ENCODE measurements at places on chromosomes 1 and 21.

- DNase-seq = peak; percentile 24
These were observed 19.3 kb downstream of the DPT start for GRCh38 chr1:168709405-168710363.

DNA sequence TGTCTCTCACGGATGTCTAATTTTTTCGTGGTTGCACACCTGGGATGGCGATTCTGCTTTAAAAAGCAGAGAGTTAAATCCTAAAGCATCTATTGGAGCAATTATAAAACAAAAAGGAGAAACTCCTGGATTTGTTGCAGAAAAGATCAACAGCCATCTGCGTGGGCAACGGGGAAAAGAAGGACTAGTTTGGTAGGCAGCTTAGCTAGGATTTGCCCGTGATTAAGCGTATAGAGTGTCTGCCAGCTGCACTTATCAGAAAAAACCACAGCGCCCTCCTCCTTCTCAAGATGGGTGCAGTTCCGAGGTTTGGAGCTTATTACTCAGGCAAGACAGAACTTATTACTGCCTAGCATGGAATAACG, 526 bp upstream of the SLC25A24 start:
- DNase-seq = no peak

GRCh38 chr1:219940707-219941106, 12.3 kb upstream of the SLC30A10 start:
- no peak for DNase-seq

GRCh38 chr1:40414331-40414730, 35.9 kb upstream of the ZFP69B start:
- DNase-seq = no peak

- no peak for DNase-seq
These were observed 23.0 kb upstream of the SMG7 start for GRCh38 chr1:183449223-183449770.

DNA sequence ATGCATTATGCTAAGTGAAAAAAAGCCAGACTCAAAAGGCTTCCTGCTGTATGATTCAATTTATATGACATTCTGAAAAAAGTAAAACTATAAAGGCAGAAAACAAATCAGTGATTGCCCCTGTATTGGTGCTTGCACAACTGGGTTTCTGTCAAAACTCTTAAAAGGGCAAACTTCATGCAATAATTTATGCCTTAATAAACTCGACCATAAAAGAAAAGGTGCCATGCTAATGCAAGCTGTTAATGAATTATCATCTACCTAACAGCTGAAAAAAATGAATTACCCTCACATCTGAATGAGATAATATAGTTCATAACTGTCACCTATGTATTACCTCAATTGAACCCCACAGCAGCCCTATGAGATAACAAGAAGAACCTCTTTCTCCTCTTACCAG, 120.8 kb upstream of the ATP1A1 start:
- no peak for DNase-seq

GRCh38 chr21:45539046-45539795, 3.0 kb downstream of the SLC19A1 start:
- no peak for DNase-seq

DNA sequence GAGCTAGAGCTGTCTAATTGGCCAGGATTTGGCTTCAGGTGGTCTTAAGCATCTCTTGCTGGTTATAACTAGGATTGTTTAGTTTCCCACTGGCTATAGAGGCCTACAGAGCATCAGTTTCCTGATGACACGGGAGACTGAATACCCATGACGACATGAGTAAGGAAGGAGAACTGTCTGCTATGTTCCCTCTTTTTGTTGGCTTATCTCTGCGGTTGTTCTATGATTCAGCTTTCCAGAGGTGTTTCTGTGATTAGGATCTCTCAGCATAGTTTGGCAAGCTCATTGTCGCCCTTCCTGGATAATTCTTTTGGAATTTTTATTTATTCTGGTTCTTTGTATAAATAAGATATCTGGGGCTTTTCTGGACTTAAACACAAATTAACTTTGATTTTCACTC, 163.4 kb downstream of the OLFM3 start:
- no peak for DNase-seq

DNA sequence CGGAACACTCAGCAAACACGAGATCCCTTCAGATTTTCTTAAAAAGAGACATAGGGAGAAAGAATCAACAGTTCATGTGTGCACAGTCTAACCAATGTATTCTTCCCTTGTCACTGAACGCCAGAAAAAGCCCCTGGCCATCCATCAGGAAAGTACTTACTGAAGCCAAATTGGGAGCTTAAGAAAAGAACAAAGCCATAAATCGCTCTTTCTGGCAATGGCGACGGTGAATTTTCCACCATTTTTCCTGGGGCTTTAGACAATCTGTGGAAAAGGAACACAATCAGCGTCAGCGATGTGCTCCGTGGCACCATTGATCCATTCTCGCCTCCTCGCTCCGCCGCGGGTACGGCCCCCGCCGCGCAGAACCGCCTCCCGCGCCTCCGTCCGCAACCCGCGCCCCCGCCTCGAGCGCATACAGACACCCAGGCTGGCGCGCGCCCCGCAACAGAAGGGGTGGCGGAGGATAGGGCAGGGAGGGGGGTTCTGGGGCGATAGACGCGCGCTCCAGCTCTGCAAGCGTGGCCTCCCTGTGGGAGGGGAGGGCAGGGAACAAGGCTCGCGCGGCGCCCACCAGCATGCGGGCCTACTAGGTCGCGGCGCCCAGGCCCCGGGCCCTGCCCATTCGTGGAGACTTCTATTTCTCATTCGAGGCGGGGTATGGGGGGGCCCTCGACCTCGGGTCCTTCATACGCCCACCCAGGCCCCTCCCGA, 440 bp downstream of the PIGP start:
- DNase-seq = no peak

GRCh38 chr21:41876928-41877652, 2.1 kb downstream of the PRDM15 start:
- DNase-seq = no peak

DNA sequence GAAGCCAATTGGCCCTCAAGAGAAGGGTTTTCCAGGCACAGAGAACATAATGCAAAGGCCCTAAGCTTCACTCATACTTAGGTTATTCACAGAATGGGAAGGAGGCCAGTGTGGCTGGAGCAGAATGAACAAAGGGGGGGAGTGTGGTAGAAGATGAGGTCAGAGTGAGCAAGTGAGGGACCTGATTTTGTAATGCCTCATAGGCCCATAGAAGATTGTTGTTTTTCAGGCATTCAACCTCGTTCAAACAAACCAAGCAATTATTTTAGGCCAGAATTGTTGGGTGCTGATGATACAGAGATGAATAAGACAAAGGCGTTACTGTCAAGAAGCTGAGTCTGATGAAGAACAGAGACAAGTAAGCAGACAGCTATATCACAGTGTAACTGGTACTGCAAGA, 54.5 kb upstream of the RAP1A start:
- peak; percentile 69 for DNase-seq

DNA sequence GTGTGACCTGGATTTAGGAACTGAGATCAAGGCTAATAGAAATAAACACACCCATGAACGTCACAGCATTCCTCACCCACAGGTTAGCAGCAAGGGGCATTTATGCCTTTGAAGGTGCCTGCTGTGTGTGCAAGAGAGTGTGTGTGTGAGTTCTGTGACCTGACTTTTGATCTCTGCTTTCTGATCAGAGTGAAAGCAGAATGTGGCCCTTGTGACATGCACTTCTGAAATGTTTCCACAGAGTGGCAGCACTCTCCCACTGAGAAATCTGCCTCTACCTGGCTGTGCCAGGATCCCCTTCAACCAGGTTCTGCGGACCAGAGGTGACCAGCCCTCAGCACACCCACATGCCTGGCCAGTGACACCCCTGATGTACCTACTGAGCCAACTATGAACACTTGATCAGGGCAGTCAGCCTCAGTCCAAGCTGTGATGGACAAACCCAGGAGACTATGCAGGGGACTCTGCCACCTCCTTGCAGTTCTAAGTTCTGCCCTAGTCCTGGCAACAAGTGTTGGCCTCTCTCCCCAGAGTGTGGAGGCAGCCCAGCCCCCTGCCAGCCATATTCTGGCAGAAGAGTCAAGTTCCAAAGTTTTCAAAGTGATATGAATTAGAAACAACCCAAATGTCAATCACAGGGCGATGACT, 41.0 kb downstream of the RXRG start:
- DNase-seq = no peak

DNA sequence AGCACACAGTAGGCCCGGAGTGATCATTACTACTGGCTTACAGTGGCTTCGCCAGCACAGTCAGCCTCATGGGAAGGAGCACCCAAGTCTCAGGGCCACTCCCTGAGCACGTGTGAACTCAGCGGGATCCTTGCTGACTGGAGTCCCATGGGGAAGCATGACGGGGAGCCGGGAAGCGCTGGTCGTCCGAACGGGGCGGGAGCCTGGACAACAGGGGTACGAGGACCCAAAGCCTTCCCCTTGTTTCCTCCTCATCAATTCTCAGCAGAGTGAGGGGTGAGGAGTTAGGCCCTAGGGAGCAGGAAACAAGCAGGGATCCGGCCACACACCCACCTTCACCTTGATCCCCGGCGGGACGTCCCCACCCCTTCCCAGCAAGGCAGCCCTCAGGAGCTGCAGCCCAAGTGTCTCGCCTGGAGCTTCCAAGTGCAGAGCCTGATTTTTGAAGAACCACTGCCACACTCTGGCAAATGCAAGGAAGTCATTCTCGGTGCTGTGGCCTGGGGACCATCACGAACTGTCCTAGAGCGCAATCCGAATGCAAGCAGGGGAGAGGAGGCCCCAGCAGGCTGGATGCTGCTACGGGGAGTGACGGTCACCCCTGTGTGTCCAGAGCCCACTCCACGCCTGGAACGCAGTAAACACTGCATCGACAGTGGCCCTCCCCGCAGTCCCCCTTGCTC, 35.5 kb downstream of the TOMM20 start:
- DNase-seq = no peak

DNA sequence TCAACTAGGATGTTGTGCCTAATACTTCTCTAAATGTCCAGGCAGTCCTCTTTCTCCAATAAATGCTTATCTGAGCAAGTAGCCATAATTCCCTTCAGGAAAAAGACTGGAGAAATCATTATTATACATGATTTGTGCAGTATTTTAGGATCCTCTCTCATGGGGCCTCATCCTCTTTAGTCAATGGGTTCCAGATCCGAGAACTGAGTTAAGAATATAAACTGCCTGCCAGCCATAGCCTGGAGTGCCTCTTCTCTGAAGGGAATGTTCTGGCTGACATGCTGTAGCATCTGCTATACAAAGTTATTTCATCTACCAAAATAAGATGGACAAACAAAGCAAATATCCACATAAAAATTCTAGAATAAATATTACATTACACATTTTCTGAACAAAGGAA, 334.0 kb upstream of the PRMT6 start:
- DNase-seq = no peak

- no peak for DNase-seq
These were observed 91.7 kb upstream of the NFIA start for GRCh38 chr1:60990714-60991090.

- DNase-seq = no peak
These were observed 10.5 kb downstream of the FAAH start for GRCh38 chr1:46404482-46405196.

DNA sequence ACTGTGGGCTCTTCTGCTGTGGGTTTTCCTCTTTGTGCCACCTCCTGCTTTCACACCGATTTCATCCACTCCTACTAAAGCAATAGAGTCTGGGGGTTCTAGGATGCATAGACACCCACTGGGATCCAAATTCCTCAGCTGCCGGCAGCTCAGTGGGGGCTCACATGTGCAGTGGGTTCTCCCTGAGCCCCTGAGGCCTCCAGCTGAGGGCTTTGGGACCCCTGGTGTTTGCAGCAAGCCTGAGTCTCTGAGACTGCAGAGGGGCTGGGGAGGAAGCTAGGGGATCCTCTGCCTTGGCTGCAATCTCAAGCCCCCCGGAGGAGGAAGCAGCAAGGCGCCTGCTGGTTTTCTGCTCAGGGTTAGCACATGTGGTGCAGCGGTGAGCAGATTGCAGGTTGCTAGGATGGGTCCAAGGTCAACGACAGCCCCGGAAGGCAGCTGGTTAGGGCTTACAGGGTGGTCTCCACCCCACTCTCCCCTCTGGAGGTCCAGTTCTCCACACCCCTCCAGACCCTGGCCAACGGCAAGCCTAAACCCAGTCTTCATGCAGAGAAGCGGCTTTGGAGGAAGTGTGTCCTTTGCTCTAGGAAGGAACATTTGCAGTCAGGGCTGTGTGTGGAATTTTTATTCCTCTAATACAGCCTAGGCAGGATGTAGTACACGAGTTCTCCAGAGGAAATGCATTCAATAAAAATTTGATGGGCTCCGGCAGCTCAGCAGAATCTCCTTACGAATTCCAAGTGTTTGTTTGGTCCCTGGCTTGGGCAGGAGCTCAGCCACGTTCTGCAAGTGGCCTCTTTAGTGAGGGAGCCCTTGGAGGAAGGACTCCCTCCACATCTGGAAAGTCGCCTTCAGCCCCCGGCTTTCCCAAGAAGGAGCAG, 269.1 kb upstream of the VAMP3 start:
- DNase-seq = no peak

GRCh38 chr21:18522181-18522972, 118.8 kb upstream of the TMPRSS15 start:
- peak; percentile 2 for DNase-seq

- no peak for DNase-seq
These were observed 241.7 kb downstream of the ADGRL2 start for GRCh38 chr1:82042306-82043060.

DNA sequence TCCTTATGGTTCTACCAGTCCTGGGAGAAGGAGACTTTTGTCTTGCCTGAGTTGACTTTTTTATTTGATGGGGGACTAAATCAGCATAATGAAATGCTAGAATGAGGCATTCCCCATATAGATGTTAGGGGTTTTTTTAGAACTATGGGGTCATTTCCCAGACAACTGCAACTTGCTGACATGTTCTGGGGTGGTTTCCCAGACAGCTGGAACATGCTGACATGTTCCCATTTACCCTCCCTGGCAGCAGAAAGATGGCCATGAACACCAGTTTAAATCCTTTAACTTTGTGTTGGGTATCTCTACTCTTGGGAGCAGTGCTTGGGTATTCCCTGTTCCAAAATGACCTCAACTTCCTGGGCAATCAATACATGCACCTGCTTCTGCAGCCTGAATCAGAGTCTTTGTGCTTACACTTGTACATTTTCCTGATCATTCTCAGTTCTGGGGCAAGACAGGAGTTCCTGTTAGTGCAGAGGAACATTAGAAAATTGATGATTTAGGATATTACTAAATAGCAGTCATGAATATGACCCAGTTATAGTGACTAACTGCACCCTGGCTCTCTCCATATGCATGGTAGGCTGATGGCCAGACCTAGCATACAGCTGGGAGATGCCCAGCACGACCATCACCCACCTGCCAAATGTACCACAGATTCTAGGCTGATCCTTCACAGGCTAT, 75.4 kb upstream of the CD5L start:
- DNase-seq = no peak

DNA sequence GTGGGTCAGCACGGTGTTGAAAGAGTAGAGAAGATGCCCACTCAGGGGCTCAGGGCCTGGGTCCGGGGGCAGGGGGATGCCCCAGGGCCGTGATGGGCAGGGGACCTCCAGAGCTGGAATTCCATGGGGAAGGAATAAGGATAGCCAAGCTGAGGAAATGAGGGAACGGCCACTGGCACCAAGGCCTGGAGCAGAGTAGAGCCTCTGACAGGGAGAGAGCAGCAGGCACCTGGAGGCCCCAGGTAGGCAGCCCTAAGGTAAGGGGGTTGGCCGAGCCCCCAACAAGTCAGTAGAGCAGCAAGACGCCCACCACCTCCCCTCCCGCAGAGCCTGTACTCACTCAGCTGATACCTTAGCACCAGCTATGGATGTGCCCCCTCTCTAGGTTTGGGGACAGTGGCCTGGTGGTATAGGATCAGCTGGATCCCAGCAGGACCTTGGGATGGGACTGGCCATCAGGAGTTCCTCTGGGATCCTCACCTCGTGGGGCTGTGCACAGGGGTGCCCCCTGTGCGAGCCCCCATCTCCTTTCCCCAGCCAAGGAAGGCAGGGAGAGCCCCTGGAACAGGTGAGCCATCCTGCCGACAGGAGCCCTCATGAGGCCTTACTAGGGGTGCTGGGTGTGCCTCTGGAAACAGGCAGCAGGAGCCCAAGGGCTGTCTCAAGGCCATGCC, 21.0 kb upstream of the ARF1 start:
- DNase-seq = no peak

All from non-pigmented ciliary epithelial cell (primary cell).